RKO (cell line): ENCODE measurements at places on chromosomes 3 and 15.
A peak's percentile ranks its signal among the peaks of the same experiment; 100 is the strongest.

DNA sequence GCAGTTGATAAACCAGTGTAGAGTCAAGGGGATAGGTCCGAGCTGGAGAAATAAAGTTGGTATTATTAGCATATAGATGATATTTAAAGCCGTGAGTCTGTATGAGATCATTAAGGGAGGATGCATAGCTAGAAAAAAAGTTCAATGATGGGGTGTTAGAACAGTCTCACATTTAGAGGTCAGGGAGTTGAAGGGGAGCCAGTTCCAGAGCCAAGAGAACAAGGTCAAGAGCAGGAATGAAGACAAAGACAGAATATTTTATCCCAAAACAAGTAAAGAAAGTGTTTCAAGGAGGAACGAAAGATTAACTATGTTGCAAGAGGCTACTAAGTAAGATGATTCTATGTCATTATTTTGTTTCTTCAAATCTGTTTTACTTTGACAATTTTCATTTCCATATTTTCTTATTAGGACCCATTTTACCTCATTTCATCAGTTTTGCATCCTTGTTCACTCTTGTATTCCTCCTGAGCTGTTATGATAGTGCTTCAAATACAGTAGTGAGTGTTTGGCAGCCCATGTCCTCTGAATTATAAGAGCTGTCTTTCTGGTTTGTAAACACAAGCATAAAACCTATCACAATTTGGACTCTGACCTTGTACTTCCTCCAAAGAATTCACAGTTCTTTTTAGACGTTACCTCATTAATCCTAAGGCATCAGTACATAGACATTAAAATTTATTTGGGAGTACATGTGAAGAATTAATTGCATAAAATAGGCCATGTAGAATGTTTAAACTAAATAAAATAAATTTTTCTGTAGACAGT lies 695.7 kb upstream of the NECTIN3 start:
- no peak for DNase-seq

DNA sequence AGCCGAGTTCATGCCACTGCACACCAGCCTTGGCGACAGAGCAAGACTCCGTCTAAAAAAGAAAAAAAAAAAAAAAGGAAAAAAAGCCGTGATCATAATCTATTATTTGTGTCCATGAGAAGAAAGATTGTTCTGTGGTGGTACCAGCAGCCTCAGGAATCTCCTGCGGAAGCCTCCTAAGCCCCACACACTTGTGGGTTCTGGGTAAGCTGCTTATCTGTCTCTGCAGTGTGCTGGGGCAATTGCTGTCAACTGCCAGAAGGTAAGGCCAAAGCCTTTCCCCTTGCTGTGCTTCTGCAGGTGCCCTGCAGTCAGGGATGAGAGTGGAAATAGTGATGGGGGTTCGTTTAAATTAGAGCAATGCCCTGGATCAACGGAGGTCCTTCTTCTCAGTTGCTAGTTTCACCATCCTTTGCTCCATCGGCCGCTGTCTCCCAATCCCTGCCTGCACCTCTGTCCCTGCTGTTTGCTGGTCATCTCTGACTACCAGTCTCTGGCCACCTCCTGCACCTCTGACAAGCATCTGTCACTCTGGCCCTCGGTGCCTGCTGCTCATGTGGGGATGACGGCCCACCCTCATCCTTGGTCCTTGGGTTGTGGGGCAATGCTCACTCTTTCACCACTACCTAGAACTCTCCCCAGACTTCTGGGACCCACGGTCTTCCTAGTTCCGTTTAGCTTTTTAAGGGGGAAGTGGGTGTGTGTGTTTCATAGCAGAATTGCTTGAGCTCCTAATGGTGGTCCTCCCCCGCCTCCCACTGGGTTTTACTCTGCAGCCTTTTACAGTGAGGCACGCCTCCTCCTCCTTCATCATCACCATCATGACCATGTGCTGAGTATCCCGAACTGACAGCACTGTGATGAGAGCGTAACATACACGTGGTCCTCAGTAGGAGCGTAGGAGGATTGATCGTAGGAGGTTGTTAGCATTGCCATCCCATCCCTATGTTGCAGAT lies 25.5 kb downstream of the CHRD start:
- DNase-seq = no peak

DNA sequence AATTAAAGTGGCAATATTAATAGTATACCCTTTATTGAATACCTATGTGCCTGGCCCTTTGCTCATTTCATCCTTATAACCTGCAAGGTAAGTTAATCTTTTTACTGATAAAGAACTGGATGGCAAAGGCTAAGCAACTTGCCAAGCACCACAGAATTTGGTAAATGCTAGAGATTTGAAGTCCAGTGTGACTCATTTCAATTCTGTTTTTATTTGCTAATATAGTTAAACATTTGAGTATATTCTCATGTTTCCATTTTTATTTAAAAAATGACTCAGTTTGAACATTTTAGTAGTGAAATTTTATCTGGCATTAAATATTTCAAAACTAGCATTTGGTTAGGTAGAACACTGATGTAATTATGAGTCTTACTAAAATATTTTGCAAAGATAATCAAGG lies 11.3 kb downstream of the PFN2 start:
- DNase-seq = no peak

GRCh38 chr3:197203714-197204146 lies 94.7 kb downstream of the DLG1 start:
- DNase-seq = no peak

DNA sequence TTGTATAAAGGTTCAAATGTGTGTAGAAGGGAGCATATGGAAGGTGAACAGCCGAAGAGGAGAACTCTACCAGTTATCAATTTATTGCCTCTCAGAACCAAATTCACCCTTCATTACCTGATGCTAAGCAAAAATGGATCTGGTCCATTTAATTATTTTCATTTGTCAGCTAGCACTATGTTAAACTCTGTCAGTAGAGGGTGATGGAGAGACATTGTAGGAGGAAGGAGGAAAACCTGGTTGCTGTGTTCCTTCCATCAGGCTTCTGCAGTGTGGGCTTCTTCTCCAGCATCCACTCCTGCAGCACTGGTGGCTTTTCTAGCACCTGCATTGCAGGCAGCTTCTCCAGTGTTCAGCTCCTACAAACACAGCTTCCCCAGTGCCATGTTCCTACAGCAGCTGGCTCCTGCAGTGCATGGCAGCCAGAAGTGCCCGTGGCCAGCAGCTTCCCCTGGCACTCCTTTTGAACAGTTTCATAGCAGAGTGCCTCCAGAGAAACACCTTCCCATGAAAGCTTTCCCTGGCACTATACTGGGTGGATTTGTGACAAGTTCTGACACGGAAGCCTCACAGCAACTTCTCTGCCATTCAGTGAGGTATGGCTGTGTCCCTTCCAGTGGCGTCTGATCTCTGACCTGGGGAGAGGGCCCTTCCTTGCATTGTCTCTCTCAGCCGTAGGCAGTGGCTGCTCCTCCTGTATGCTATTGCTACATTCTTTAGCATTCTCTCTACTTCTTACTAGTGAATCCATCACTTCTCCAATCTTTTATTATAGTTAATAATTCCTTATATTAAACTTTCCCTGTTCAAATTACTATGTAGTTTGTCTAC lies 14.6 kb upstream of the IL17RD start:
- DNase-seq = peak; percentile 38

DNA sequence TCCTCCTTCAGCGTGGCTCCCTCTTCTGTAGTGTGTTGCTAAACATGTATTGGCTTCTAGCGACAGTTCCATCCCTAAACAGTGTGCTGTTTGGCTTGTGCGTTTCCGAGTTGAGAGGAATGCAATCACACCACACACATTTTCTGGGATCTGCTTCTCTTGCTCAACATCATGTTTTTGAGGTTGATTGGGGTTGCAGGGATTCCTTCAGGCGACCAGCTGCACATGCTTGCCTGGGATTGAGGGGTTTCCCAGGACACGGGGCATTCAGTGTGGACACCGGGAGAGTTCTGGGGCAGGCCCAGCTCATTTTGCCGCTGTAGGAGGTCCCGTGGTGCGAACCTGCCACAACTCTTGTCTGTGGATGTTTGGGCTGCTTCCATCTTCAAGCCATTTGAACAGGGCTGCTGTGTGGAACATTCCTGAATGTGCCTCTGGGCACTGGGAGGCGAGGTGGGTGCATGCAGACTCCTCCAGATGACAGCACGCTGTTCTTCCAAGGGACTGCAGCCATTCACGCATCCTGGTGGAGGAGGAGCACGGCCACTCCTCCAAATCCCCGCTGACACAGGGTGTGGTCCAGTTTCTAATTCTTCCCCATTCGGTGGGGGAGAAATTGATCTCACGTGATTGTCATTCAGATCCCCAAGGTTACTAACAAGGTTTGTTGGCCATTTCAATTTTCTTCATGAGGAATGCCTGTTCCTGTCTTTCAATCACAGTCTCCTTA lies 82.8 kb downstream of the PLXNA1 start:
- no peak for DNase-seq

DNA sequence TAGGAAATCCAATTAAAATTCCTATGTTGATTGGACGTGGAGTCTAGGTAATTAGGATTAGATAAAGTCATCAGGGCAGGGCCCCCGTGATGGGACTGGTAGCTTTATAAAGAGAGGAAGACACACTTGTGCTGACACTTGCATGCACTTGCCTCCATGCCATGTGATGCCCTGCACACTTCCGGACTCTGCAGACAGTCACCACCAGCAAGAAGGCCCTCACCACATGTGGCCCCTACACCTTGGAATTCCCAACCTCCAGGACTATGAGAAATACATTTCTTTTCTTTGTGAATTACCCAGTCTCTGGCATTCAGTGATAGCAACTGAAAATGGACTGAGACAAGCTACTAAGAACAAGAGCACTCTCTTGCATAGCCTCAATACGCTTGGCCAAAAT lies 90.6 kb downstream of the CRYGS start:
- DNase-seq = no peak

- DNase-seq = no peak
Observed at GRCh38 chr3:20326541-20326940, 140.5 kb upstream of the SGO1 start.

GRCh38 chr3:157626817-157627216 lies 123.6 kb upstream of the VEPH1 start:
- no peak for DNase-seq
